ENCODE measurements at places on chromosomes 5 and 9.

- no peak for DNase-seq
These were observed 135.4 kb upstream of the RASEF start for GRCh38 chr9:83198371-83198770.

GRCh38 chr5:166331521-166331920 lies 1959.9 kb upstream of the WWC1 start:
- DNase-seq: no peak

GRCh38 chr9:92941861-92942260 lies 5.5 kb upstream of the FGD3 start:
- DNase-seq: no peak

GRCh38 chr5:178327931-178328711 lies 95.5 kb upstream of the PHYKPL start:
- DNase-seq: no peak

GRCh38 chr5:161700065-161700464 lies 14.5 kb downstream of the GABRA6 start:
- DNase-seq: no peak

All from T-helper 1 cell (primary cell).